T-cell (primary cell): ENCODE measurements at places on chromosomes 11 and 22.

- no peak for DNase-seq
Observed at GRCh38 chr22:46991666-46992065, 229.2 kb downstream of the TBC1D22A start.

- DNase-seq, result no peak
Observed at GRCh38 chr11:77604281-77604680, 14.5 kb downstream of the AQP11 start.

- no peak for DNase-seq
Observed at GRCh38 chr11:131464461-131464860, 94.0 kb downstream of the NTM start.

DNA sequence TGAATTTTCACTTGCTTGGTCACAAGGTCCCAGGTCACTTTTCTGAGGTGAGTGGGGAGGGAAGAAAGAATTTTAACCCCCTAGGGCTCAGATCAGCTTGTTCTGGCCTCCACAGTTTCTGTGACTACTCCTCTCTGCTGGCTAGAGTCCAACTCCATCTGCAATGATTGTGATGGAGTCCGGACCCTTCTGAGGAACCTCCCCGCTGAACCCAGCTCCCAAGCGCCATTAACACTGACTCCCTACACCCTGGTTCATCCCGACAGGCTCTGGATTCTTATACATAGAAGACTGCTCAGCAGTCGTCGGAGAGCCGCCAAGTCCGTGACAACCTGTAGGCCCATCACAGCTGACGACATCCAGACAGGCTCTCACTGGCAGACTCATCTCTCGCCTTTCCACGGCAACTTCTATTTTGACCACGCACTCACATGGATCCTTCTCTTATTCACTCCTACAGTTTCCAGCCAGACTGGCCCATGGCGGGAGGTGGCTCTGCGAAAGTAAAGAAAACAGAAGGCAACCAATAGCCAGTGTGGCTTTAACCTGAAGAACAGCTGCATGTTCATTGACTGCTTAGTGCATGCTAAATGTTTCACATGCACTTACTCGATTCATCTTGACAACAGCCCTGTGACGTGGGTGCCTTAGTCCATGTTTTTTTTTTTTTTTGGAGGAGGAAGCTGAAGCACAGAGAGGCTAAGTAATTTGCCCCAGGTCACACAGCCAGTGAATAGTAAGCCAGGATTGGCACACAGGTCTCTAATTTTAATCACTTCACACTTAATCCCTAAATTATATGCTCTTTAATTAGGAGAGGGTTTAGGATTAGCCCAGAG, 68.0 kb upstream of the PRDM11 start:
- DNase-seq, result no peak

DNA sequence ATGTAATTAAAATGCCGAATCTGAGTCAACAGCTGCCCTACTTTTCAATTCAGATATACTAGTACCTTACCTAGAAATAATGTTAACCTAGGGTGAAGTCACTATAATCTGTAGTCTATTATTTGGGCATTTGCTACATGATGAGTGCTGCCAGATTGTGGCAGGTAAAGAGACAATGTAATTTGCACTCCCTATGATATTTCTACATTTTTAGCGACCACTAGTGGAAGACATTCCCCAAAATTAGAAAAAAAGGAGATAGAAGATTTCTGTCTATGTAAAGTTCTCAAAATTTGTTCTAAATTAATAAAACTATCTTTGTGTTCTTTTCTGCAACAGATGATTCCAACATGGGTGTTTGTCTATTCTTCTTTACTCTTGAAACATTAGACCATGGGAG, 14.1 kb downstream of the MS4A1 start:
- DNase-seq, result no peak

DNA sequence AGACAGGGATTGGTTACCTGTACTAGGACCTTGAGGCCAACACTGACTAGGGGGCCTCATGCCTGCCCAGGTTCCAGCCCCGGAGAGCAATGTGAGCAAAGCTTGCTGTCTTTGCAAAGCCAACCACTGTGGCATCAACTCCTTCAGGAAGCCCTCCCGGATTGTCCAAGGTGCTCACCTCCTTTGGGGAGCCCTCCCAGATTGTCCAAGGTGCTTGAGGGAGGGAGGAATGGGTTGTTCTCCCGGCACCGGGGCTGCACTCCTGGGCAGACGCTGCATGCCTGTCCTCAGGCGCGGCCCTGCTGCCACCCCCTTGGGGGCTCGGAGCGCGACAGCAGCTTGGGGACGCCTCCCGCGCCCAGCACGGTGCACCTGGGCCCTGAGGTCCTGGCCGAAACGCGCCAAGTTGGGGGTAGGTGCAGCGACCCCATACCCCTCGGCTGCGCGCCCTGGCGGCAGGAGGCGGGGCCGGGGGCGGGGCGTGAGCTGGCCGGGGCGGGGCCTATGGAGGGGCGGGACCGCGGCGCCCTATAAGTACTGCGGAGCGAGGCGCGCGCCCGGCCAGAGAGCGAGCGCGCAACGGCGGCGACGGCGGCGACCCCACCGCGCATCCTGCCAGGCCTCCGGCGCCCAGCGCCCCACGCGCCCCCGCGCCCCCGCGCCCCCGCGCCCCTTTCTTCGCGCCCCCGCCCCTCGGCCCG, at the start of gene CD81:
CD81 (plus strand) TSS at position 560 of the 701 bp plus-strand sequence. CDS start 240 bp downstream, outside the sequence.
- DNase-seq, result peak; percentile 57

DNA sequence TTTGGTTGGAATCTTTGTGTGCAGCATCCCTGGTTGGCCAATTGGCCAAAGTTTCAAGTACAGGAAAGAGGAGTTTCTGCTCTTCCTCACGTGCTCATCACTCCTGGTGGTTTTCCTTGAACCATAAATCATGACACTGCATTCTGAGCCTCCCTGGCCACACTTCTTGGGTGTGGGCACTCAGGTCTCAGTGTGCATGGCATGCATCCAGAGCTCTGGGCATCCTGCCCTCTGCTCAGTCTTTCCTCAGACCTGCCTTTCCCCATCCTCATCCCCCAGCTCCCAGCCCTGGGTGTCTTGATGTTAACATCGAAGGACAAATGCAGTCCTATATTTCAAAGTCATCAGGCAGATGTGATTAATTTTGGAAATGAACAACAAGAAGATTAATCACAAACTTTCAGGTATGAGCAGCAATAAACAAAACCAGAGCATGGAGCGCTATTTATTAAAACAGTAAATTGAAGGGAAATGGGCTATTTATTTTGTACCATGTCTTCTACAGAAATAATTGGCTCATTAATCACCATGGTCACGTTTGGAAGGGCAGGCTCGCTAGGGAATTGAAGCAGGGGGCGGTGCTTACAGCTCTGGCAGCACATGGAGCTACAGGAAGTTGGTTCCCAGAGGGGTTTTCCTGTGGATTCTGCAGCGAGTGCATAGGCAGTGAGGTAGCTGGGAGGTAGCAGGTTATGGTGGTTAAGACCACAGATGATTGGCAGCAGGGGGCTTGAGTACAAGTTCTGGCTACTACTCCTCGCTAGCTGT, 89.6 kb downstream of the CSNK2A3 start:
- no peak for DNase-seq

DNA sequence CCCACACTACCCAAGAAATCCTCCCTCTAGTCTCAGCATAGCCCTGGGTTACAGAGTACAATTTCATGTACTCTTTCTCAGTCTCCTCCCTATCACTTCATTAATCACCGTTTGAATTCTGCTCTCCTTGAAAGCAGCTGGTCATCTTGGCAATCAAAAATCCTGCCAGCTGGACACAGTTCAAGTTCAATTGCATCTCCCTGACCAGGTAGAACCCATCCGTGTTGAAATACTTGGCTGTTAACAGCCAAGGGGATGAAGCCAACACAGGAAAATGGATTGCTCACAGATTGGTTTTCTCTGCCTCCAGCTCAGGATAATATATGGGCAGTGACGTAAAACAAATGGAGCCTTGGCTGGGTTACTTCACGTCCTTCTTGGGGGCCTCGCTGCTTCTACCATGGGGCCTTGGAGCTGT, 55.1 kb upstream of the GRK3 start:
- no peak for DNase-seq

- DNase-seq, result no peak
Observed at GRCh38 chr22:43521716-43522115, 109.9 kb downstream of the MPPED1 start.

DNA sequence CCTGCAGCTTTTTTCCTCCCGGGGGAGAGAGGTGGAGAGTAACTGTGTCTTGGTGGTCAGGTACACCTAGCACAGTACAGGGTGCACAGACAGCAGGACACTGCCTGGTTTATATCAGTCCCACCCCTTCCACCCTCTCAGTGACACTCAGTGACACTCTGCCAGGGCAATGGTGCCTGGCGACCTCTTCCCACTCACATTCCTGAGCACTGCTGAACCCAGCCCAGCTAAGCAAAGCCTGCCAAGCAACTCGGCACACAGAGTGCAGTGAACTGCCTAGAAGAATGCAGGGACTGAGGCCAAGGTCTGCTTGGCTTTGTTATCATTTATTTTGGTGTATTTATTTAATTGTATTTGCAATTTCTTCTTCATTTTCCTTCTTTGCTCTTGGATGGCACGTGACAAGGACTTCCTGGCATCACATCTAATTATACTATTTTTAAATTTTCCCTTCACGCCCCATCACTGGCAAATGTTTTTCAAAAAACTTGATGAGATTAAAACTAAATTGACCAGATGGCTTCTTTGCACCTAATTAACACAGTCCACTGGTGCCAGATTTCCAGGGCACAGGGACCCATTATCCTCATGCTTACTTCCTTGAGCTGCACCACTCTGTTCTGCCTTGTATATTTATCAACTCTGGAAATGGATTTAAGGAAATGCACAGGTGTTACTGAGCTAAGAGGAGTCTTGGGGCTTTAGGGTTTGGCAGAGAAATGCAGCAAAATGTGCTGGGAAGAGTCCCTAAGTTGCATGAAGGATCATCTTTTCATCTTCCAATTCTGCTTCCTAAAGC, 205.6 kb downstream of the ADAMTS15 start:
- no peak for DNase-seq

DNA sequence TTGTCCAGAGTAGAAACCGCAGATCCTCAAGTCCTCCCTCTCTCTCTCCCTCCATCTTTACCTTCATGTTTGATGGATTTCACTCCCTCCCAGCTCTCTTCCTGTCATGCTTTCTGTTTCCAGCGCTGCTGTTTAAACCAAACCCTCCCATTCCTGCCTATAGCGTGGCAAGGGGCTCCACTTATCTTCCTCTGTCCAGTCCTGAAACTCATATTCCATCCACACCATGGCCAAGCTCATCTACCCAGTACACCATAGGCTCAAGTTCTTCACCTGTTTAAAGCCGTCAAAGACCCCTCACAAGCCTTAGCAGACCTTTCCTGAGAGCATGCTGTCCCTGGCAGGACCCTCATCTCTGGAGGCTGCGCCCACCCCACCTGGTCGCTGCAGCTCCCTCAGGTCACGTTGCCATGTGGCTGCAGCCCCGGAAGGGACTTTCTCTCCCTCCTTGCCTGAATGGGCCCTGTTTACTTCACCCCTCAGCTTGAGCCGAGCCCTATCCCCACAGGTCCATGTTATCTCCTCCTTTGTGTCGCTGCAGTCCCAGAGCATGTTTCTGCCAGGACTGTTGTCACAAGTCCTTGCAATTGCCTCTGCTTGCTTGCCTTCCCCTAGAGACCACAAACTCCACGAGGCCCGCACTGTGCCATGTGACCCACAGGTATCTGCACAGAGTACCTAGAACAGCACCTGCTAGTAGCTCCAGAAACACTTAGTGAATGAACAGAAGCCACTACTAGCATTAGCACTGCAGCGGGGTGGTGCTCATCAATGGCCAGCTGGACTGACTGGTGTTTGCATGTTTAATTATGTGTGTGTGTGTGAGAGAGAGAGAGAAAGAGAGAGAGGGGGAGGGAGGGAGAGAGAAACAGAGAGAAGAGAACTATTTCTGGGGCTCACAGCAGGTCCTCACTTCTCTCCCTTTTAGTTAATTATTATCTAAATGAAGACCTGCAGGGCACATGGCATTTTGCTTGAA, 149.4 kb upstream of the SNX19 start:
- no peak for DNase-seq

DNA sequence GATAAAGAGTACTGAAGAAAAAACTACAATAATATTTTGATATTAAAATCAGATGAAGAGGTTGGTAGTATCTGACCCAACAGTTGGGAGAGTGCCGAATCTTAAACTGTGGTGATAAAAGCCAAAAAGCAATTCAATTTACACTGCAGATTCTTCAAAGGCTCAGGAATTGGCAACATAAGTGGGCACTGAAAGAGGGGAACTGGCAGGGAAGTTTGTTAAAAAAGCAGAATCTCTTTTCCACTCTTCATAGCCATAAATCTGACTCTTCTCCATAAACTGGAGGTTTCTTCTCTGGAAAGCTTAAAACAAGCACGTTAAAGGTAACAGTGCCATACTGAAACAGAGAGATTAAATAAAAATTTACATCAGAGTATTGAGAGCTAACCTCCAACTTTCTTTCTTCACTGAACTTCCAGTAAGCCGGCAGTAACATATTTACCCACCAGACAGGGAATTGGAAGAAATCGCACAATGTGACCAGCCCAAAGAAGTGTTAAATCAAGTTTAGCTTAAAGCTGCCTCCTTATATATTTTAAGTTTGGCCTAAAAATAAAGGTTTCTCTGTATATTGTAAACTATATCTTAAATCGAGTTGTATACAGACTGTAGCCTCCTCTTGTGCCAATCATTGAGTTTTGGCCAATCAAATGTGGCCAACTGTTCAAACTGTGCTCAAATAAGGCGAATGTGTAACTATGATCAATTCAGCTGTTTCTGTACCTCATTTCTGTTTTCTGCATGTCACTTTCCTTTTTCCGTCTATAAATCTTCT, 358.3 kb downstream of the NXPE2 start:
- no peak for DNase-seq

GRCh38 chr11:2200536-2200935, 28.9 kb upstream of the TH start:
- DNase-seq, result no peak

- no peak for DNase-seq
Observed at GRCh38 chr22:19289475-19290161, 1.9 kb downstream of the CLTCL1 start.

- no peak for DNase-seq
Observed at GRCh38 chr11:674406-674805, 20.6 kb downstream of the DEAF1 start.

DNA sequence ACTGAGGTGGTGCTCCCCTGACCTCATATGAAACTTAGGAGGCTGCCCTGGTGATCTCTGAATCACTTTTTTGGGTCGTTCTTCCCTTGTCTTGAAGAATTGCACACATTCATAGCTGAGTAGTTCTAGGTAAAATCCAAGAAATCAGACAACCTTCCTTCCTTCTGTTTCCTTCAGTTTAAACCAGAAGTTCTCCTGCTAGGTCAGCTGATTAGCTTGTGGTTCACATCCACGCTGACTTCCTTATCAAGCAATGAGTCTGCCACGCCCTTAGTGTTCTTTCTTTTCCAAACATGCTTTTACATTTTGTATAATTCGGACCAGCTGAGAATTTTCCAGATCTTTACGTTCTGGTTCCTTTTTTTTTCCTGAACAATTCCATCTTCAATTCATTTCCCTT, 892.8 kb downstream of the NTM start:
- no peak for DNase-seq

- no peak for DNase-seq
Observed at GRCh38 chr22:25692397-25693267, 49.4 kb upstream of the MYO18B start.
